Karpas-422 (cell line): ENCODE measurements at places on chromosomes 1 and 21. TPM values are rescaled to one million over a fixed set of nuclear protein-coding genes. Genes with fewer than 3 reads are reported as not detected.

- no peak for DNase-seq
Measured at GRCh38 chr1:31981972-31982371, 31.7 kb upstream of the KHDRBS1 start.

DNA sequence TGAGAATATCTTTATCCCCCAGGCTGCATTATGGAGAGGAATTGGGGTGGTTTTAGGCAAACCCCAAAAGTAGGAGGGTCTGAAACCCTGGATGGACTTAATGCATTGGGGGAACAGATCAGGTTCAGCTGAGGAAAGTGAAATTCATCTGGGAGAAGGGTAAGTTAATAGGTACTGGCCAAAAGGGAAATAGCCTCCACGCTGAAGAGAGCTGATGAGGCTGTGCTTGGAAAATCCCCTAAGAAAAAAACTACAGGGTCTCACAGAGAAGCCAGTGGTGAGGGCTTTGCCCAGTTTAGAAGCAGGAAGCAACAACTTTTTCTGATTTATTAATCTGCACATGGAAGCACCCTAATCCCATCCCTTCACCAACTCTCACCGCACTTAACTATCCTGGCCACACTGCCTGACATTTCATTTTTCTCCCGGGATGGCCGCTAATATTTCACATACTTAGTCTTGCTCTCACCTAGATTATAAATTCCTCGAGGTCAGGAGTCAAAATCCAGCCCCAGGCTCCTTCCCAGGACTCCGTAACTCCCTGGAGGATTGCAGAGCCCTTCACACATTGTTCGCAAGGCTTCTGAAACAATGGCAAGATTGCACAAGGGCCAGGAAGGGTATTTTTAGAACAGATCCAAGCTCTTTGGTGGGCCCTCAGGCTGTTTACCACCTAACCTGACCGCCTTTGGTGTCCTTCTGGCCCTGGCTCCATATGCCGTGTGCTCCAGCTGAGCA lies 60.9 kb upstream of the TARBP1 start:
- DNase-seq: no peak

GRCh38 chr1:55635856-55636255 lies 420.7 kb upstream of the USP24 start:
- no peak for DNase-seq

GRCh38 chr1:94079080-94079940 lies 41.6 kb downstream of the ABCA4 start:
- no peak for DNase-seq

- no peak for DNase-seq
Measured at GRCh38 chr1:116125758-116126157, 14.6 kb downstream of the MAB21L3 start.

DNA sequence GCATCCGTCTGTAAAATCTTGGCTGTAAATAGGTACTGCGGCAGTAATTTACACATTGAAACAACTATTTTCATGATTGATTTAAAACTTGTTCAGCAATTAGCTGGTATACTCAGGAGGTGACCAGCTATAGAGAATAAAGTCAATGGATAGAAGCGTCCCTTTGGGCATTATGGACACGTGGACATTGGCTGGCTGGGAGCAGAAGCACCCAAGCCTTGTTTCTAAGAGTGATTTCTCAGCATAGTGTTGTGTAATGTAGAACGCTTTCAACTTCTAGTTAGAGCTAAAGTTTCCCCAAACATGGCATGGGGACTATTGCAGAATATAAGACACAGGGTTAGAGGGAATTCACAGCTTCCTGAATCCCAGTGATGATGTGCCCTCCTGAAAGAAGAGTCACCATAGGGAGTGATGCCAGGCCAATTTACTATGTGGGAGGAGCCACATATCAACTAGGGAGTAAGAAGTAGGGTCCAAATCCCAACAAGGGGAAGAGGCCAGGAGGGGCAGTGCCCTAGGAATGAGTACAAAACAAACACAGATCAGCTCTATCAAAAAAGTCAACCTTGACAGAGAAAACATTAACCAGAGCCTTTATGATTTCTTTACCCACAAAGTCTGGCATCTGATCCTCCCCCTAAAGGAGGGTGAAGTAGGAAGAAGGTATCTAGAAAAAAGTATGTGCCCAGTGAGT lies 92.7 kb downstream of the SUSD4 start:
- no peak for DNase-seq

GRCh38 chr1:65577278-65577677 lies 156.8 kb downstream of the LEPR start:
- no peak for DNase-seq

DNA sequence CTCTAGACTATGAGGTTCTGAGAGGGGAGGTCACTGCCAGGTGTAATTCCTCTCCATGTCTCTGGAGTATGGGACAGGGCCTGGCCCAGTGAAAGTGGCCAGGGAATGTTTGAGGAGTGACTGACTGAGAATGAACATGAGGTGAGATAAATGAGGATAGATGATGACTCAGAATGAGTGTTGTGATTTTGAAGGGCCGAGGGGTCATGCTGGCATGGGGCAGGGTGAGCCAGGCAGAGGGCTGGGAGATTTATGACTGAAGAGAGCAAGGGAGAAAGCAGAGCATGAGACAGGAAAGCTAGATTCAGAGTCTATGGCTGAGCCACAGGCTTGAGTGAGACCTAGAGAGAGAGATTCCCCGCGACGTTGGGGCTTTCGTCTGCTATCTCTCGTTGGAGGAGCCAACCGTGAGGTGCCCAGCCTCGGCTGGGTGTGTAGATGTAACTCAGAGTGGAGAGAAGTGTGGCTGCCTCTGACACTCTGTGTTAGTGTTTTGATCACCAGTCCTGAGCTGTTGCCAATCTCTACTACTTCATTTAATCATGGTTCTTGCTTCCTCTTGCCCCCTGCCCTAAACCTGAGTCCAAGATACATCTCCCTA lies 50.1 kb downstream of the FOXD2 start:
- no peak for DNase-seq

GRCh38 chr1:172478485-172478884 lies 34.6 kb upstream of the PIGC start:
- no peak for DNase-seq

DNA sequence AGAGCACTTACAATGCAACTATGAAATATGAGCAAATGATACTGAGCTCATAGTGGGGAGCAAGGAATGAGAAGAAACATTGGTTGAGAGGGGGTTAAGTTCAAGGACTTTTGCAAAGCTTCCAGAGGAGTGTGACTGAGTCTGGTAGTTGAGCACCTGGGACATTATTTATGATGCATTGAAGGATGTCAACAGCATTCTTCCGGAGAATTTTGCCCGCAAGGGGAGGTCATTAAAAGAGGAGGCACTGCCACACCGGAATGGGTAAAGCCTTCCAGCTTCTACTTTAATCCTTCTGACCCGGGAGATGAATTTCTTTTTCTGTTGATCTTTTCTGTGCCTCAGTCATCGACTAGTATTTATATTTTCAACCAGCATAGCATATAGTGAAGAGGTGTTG lies 208.4 kb upstream of the CAMK1G start:
- no peak for DNase-seq

GRCh38 chr21:45003331-45004058 lies 63.7 kb downstream of the SLX9 start:
- DNase-seq: no peak

DNA sequence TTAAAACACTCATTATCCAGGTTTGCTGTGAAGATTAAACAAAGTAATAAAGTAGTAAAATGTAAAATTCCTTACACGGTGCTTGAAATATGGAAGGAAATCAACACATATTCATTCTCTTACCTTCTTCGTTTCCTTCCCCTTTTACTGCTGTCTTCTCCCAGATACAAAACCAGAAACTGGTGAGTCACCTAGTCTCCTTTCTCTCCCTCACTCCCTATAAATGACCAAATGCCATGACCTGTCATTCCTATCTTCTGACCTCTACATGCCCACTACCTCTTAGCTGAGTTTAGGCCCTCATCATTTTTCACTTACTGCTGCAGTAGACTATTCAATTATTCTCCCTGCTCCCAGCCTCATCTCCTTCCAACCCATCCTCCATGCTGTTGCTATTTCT lies 4.3 kb upstream of the NR1I3 start:
- DNase-seq: no peak

- DNase-seq: no peak
Measured at GRCh38 chr1:168455764-168456163, 88.0 kb downstream of the XCL2 start.

GRCh38 chr1:72845381-72845780 lies 563.0 kb upstream of the NEGR1 start:
- DNase-seq: no peak

DNA sequence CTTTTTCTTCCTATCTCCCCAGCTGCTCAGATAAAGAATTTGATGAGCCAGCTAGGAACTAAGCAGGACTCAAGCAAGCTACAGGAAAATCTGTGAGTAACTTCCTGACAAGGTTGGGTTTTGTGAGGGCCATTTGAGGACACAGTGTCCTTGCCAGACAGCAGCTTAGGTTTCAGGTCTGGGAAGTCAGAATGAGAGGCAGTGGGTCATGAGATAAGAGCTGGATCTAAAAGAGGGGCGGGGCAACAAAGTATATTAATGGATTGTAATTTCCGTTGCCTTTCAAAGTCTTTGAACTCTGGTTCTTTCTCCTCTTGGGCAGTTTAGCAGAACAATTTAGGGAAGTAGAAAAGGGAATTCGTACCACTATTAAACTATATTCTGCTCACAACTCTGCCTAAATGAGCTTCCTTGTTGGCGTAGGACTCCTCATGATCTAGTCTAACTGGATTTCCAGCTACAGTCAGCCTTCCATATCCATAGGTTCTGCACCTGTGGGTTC lies 16.6 kb downstream of the STX12 start:
- no peak for DNase-seq

DNA sequence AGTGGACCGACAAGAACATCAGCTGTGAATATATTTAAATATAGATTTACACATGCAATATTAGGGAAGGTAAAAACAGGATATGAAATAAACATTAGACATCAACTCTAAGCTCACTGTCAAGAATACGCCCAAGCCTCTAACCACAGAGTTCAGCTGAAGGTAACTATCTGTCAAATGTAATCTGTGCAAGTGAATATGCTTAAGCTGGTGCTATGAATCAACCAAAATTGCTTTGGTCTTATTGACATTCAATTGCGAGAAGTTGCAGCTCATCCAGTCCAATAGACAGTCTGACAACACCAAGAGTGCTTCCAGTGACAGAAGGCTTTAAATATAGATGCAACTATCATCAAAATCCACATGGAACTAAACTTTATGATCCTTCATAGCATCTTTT lies 32.3 kb downstream of the USH2A start:
- DNase-seq: no peak

DNA sequence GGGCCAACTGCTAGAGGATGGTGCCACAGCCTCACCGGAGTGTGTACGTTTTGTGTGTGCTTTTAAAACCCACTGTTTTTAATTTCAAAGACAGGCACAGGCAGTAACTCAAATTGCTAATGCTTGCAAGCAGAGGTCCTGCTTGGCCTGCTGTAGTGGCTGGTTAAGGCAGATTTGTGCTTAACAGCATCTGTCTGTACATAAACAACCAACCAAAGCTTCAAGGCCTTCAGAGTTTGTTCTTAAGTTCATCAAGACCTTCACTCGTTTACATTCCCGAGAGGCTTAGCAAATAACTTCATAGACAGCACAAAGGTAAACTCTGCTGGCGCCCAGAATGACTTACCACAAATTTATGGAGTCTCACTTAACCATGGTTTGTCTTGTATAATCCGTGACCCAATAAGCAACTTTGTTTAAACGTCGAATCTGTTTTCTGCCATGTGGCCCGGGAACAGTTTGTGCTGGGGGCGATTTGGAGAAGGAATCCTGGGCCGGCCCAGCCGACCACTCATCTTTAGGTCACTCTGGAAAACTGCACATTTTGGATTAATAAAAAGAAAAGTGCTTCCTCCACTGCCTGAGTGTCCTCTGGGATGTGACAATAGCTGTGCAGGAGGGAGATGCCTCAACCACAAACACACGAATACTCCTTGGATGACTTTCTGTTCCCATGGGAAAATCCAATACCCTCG lies 58.1 kb downstream of the CAPZB start:
- no peak for DNase-seq

- DNase-seq: no peak
Measured at GRCh38 chr1:58573705-58574591, 3.1 kb downstream of the TACSTD2 start.

DNA sequence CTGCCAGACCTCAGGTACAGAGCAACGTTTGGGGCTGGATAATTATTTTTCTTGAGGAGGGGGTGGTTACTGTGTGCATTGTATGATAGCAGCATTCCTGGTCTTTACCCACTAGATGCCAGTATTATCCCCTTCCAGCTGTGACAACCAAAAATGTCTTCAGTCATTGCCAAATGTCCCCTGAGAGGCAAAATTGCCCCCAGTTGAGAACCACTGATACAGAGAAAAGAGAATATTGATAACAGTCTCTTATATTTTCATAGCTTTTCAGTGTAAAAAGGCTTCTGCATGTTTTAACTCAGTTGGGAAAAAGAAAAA lies 51.8 kb upstream of the SYT14 start:
- no peak for DNase-seq

The ELAPOR1 gene
- 0.22 and 4.7 TPM in 2 replicates for total RNA-seq

The GPR25 gene
- total RNA-seq: not detected in 2 replicates

The KCNQ4 gene
- 2.3 and 3.2 TPM in 2 replicates for total RNA-seq

The RGS8 gene
- total RNA-seq: 20.5 and 25.5 TPM in 2 replicates

The ADGRB2 gene
- 9.2 and 28.5 TPM in 2 replicates for total RNA-seq

The PLA2G2E gene
- not detected in 2 replicates for total RNA-seq

The TMEM200B gene
- total RNA-seq: not detected in 2 replicates

The LCE2B gene
- total RNA-seq: not detected in 2 replicates

The BARHL2 gene
- total RNA-seq: not detected in 2 replicates
